ENCODE measurements at places on chromosomes 12 and 14.

- no peak for DNase-seq
Measured at GRCh38 chr14:99624971-99625370, 20.0 kb upstream of the HHIPL1 start.

- no peak for DNase-seq
Measured at GRCh38 chr12:92602476-92602875, 100.3 kb upstream of the PLEKHG7 start.

DNA sequence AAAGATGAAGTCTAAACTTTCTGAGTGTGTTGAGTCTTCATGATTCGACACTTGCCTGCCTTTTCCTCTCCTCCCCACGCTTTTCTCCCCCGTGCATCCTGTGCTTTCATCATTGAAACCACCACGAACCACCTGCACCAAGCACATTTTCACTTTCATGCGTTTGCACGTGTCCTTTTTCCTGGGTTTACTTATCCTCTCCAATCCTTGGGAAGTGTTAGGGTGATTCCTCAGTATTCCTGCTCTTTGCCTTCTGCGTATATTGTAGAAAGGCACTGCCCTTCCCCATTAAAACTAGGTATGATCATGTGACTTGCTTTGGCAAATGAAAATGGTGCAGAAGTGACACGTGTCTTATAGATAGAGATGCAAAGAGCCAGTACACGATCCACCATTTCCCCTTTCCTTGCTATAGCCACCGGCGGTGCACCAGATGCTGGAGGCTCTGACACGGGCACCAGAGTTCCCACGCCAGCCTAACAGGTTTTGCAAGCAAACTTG, 106.6 kb downstream of the BRMS1L start:
- no peak for DNase-seq

DNA sequence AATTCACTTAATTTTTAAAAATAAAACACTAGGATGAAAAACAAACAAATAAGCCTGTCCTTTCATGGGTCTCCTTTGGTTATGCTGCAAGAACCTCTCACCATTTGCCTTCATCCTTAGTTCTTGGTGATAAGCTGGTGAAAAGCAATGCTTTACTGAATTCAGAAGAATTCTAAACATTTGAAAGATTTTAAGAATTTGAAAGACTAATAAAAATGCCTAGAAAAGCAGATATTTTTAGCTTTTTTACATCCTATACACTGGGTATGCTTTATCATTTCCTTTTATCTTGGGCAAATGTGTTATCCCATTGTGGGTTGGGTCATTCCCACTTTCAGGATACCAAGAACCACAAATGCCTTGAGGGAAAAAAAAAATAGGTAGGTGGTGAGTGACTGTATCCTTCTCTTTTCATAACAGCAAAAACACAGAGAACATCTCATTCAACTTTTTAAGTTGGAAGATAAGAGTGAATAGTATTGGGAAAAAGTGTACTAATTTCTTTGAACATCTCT, 197.1 kb upstream of the ABCD2 start:
- DNase-seq: no peak

- DNase-seq: no peak
Measured at GRCh38 chr12:96711364-96711763, 195.7 kb upstream of the NEDD1 start.

GRCh38 chr12:115010324-115010995, 326.5 kb upstream of the TBX3 start:
- DNase-seq: no peak

GRCh38 chr14:38224338-38224737, 16.6 kb downstream of the SSTR1 start:
- no peak for DNase-seq

- DNase-seq: no peak
Measured at GRCh38 chr14:73232984-73233383, 4.3 kb upstream of the PAPLN start.

DNA sequence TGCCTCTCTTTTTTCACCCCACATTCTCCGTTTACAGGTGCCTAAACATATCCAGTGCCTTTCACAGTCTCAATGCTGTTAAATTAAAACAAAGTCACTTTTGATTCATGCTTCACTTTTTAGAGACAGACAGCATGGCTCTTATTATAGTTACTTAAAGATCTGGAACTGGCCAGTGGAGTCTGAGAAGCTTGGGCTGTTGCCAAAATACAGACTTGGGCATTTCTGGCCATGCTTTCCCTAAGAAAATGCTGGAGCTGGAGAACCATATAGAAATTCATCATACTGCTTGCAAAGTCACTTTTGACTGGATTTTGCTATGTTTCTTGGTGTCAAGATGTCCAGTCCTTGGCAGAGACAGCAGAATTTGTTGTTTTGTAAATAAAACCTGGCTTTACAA, 12.2 kb upstream of the GPR68 start:
- DNase-seq: no peak

- no peak for DNase-seq
Measured at GRCh38 chr12:38823738-38824137, 81.7 kb downstream of the CPNE8 start.

DNA sequence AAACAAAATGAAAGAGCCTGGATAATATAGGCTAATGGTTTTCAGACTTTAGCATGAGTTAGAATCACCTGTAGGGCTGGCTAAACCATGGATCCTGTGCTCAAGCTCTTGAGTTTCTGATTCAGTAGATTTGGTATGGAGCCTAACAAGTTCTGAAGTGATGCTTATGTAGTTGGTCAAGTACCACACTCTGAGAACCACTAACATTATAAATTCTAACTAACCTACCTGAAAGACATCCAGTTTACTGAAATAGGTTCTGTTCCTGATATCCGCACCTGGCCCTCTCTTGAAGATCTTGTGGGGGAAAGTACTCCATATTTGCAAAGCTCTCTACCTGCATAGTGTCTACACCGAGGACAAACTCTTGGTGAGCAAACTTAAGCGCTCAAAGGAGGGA, 59.4 kb upstream of the VSX2 start:
- no peak for DNase-seq

- no peak for DNase-seq
Measured at GRCh38 chr14:36363704-36364103, 43.3 kb upstream of the MBIP start.

- no peak for DNase-seq
Measured at GRCh38 chr12:107782067-107782466, 7.6 kb downstream of the ASCL4 start.

GRCh38 chr12:18634382-18634781, 103.4 kb downstream of the PLCZ1 start:
- DNase-seq: no peak

GRCh38 chr14:21414137-21414631, 30.4 kb upstream of the SUPT16H start:
- no peak for DNase-seq

DNA sequence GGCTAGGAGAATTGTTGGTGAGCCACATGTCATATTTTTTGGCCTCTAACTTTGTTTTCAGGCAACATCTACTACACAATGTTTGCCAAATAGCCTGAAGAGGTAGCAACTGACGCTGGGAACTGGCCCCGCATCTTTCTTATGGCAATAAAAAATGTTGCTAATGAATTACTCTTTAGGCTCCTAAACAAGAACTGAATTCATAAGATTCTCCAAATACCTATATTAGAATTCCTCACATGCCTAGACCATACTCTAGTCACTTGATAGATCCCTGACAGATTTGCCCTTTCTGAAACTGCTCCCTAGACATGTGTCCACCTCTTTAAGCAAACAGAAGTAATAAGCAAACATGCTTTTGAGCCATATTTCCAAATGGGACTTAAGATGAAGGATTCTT, 209.0 kb upstream of the ATXN7L3B start:
- DNase-seq: no peak

GRCh38 chr12:119624966-119625365, 31.4 kb downstream of the TMEM233 start:
- no peak for DNase-seq

DNA sequence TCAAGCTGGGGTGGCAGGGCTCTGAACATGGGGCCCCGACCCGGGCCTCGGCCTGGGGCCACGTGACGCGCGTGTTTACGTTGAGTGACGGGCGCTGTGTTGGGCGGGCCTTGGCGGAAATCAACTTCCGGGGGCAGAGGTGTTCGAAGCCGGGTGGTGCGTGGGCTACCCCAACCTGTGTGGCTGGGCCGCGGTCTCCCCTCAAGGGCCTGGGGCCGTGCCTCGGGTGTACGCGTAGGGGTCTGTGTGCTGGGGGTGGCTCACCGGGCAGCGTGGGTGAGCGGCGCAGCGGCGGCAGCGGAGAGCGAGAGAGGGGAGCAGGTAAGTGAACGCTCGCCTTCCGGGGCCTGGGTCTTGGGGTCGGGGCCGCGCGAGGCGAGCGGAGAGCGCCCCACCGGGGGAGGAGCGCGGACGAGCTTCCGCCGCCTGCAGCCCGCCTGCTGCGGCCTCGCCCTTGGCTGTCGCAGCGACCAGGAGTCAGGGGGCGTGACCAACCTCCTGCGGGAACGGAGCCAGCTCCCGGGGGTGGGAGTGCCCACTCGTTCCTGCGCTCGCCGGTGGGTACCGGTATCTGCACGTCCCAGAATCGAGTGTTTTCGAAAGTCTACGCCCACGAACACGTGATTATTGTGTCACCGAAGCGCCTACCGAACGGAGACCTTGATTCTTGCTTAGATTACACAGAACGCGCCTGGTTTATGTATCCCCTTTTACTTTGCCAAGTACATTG, at the start of gene CCDC91:
TSS of gene CCDC91 (plus strand) at position 136 of the 730 bp plus-strand sequence. CDS start 66,760 bp downstream, outside the sequence.
- DNase-seq: peak; percentile 72

GRCh38 chr12:32270818-32271710, 128.3 kb upstream of the FGD4 start:
- no peak for DNase-seq

- no peak for DNase-seq
Measured at GRCh38 chr14:78519863-78520262, 349.7 kb downstream of the NRXN3 start.

DNA sequence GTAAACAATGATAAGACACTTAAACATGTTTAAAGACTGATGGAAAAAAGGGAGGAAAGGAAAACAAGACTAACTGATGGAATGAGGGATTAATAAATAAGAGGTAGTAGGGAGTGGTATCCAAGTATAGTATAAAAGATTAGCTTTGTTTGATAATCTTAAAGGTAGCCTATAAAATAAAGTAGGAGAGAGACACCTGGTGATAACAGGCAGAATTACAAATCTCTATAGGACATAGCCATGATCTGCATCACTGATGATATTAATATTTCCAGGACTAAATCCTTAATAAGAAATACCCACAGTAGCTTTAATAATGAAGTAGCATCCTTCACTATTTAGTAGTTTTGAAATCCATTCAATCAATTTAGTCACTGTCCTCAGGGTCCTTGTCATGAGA, 30.4 kb downstream of the DLGAP5 start:
- DNase-seq: peak; percentile 2

DNA sequence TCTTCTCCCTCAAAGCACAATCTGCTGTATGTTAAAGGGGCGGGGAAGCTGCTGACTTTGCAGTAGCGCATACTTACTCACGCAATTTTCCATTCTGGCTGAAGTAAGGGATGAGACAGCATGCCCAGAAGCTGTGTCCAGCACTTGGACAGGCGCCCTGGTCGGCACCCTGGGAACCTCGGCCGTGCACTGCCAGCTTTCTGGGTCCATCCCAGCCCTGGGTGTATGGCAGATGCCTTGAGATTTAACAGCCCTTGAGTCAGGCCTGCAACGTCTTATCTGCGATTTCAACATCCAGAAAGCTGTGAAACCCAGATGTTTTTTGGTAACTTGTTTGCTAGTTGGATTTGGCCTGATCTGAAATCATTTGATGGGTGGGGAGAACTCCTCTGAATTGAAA, 16.1 kb downstream of the EML1 start:
- DNase-seq: no peak

DNA sequence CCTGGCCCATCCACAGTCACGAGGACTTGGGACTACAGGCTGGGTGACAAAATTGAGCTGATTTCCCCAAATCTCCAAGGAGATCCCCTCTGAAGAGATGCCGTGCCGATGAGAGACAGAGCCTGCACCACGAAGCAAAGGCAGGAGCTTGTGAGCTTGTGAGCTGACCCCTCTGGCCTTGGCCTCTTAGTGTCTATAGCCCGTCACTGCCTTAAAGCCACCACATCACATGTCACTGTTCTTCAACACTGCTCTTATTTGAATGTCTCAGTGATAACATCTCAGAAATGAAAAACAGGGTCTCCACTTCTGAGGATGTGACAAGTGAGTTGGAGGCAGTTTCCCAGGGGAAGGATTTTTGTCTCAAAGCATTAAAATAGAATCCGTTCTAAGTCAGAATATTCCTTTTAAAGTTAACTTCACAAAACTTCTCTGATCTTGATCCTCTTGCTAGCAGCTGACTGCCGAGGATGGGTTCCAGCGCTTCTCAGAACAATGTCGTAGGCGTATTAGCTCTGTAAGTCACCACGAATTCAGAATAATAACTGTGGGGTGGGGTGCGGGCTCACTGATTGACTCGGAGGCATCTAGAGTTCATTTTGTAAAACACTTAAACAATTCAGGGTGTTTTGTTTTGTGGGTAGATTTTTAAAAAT, 37.5 kb downstream of the CHST11 start:
- DNase-seq: no peak
